Osteocyte (in vitro differentiated cells): ENCODE measurements at places on chromosomes 6 and 20.

GRCh38 chr6:100144991-100145390 lies 151.0 kb upstream of the MCHR2 start:
- no peak for DNase-seq

- DNase-seq: no peak
Measured at GRCh38 chr6:153957394-153957793, 81.6 kb upstream of the OPRM1 start.

GRCh38 chr6:73028124-73028766 lies 197.1 kb downstream of the KHDC1L start:
- no peak for DNase-seq

DNA sequence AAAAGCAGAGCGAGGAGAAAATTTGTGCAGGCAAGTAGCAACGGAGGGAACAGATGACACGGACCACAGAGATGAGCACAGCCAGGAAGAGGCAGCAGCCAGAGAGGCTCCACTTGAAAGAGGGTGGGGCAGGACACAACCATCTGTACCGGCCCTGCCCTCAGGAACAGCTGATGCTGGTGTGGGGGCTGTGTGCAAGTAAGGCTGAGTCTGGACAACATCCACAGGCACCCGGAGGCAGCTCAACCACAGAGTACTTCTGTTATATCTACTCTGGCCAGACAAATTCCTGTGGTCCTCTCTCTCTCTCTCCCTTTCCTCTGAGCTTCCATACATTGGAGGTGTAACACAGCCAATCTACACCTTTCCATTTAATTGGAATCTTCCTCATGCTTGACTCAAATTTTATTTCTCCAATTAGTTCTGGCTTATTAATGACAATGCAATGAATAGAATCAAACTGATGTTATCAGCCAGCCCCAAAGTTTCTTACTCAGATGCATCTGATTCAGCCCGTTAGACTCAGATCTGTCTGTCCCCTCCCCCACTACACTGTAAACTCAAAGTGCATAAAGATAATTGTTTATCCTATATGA lies 24.9 kb downstream of the KIF13A start:
- DNase-seq: no peak

DNA sequence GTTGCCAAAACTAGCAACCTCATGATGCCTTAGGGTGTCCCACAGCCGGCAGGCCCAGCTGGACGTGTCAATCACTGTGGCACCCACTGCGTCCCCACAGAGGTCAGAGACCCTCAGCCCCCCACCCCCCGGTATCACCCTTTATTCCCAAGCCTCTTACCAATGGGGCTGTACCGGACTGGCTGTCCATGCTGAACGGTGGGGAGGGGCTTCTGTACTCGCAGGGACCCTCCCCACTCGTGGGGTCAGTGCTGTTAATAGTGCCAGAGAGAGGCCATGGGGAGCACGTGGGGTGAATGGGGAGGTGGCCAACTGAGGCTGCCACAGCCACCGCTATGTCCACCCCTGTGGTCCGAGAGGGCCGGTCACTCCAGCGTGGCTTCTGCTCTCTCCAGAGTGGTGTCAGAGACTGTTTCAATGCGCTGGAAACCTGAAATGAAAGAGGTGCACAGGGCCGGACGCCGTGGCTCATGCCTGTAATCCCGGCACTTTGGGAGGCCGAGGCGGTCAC lies 68.6 kb downstream of the THBS2 start:
- peak; percentile 67 for DNase-seq

- no peak for DNase-seq
Measured at GRCh38 chr6:795046-795685, 102.2 kb upstream of the EXOC2 start.

GRCh38 chr20:878511-879307 lies 37.4 kb downstream of the ANGPT4 start:
- DNase-seq: no peak
